ENCODE measurements at places on chromosomes 6 and 20.

DNA sequence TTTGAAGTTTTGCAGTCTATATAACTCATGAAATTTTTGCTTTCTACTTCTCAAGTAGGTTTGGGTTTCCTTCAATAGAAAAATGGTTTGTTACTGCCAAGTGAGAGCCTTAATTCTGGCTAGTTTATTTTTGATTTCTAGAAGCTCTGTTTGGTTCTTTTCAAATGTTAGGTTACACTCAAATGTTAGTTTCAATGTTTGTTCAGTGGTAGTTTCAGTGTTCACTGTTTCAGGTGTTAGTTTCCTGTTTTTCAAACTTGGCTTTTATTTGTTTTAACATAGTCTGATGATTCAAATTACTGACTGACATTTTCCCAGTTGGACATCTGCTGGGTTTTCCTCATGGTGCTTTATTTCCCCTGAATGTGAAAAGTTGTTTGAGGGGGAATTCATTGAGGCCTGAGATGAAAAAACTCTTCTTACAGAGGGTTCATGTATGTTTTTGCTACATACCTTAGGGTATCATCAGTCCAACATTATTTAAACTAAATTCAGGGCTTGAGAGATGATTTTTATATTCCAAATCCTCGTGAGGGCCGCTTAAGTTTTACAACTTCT lies 189.0 kb downstream of the JARID2 start:
- no peak for DNase-seq

DNA sequence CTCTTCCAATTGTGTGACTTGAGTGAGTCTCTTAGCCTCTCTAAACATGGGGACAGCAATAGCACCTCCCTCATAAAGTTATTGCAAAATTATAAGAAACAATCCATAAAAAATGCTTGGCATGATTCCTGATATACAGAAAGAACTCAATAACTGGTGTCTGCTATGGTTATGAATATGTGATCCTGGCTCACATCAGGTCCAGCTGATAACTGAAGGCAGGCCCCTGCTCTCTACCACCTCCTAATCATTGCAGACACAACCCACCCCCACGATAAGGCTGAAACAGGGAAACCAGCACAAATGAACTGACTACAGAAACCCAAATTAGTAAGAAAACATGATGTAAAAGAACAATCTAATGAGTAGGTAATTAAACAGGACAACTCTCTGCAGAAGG lies 5.4 kb downstream of the TRIM15 start:
- no peak for DNase-seq

DNA sequence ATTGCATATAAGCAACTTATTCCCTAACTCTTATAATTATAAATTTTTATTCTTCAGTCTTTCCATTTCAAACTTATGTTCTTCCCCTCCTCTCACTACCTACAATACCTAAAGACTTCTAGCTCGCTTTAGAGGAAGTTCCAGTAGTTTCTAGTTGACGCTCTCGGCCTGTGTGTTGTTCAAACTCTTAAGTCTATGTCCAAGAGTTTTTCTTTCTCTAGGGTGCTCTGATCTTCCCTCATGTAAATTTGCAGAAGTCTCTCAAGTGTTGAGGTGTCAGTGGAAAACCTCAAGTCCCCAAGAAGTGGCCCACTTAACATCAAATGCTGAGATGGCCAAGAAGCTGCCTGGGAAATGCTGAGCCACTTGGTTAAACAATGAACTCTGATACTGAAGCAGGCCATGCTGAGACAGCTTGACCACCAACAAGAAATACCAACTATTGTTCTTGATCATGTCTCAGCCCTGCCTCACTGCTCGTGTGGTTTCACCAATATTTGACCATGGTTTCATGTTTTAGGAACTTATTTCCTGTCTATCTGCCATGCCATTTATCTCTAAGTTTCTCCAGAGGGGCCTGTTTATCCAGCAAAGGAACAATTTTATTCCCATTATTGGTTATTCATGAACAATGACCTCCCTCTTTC lies 100.9 kb upstream of the TCF21 start:
- DNase-seq = no peak

- no peak for DNase-seq
These were observed 72.1 kb downstream of the AFDN start for GRCh38 chr6:167898673-167899311.

DNA sequence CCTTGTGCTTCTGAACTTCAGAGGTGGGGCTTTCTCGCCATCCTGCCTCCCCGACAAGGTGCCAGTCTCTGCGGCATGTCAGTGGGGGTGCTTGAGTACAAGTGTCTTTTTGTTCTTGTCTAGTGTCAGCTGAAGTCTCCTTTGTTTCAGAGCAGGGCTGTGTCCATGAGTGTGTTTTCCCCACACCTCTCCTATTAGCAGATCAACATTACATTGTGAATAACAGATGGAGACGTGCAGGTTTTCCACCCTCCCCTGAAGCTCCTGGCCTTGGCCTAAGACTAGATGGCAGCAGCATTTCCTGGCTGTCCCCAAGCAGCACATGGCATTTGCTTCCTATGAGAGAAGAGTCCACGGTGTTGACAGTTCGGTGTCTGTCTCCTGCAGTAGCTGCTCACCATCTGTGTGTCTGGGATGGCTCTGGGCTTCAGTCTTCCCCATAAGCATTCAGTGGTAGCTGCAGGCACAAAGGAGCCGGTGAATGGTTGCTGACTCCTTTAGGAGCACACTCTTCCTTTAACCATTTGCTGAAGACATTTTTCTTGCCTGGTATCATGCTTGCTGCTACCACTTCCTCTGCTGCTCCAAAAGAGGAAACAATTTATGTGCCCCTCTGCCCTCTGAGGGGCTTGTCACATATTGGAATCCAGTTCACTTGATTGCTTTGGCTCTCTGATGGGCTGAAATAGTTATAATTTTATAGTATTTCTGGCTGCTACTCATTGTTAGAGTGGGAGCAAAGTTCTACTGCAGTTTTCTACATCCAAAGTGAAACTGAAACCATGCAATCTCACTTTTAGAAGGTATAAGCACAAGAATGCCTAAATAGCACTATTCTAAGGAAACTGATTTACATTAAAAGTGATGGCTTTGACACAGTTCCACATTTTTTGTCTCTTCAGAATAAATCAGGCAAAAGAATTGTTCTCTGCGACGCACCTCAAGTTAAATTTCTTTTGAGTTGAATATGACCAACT lies 913.0 kb downstream of the C6orf118 start:
- DNase-seq = no peak

Data from GM18507 (cell line).